Skin of body (tissue), 3 donors: ENCODE measurements at places on chromosomes 12 and 14. TPM values are rescaled to one million over a fixed set of nuclear protein-coding genes. Genes with fewer than 3 reads are reported as not detected.

FAM90A1 gene
- not detected for total RNA-seq

SOX5 gene
- total RNA-seq: 16.4 TPM

PLXNC1 gene
- 15.5 TPM for total RNA-seq

CNTN1 gene
- total RNA-seq: 28.9 TPM

BCDIN3D gene
- total RNA-seq: 2.2 TPM

DNA sequence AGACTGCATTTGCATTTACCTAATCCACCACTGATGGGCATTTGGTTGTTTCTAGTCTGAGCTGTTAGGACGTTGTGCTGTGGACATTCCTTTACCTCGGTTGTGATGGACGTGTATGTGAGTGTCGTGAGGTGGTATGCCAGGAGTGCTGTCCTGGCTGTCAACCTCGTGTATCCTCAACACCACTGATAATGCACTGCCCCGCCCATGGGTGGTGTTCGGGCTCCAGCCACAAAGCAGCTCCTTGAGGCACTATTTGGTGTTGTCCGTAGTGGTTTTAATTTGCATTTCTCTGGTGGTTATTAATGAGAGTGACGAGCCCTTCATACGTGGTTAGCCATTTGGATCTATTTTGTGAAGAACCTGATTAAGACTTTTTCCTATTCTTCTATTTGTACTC, 87.6 kb downstream of the PPP2R5C start:
- DNase-seq: no peak

- no peak for DNase-seq
Observed at GRCh38 chr14:34368971-34369647, 92.9 kb downstream of the SPTSSA start.

DNA sequence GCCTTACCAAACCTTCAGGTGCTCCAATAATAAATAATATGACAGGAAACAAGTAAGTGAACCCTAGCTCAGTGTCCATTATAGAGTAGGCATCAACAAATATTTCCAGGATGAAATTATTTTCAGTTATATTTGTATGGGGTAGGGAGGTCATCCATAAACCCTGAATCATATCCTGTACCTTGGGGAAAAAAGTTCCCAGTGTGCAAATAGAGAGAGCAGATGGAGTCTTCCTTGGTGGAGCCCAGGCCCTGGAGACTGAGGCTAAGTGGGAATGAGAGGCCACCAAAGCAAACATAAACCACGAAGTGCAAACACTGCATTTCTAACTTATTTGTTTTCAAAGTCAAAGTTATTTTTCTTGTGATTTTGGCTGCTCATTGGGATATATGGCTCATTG, 8.5 kb upstream of the ERP27 start:
- DNase-seq: no peak

GRCh38 chr14:77183896-77184295, 2.3 kb downstream of the TMEM63C start:
- no peak for DNase-seq

- DNase-seq: no peak
Observed at GRCh38 chr12:1104088-1104800, 113.2 kb downstream of the ERC1 start.

DNA sequence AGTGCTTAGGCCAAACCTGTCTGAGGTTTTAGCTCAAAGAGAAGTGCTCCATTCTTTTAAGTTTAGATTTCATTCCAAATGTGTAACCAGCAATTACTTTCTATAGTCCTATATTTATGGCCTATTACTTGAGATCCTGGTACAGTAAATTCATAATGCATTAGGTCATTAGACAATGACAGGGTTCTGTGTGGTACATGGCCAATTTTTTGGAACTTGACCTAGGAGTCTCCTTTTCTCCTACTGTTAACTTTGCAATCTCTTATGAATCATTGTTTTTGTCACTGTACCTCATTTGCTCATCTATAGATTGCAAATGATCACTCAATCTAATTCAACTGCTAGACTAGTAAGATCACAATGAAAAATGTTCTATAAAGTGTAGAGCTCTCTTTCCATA, 136.7 kb downstream of the PDE3A start:
- no peak for DNase-seq

GRCh38 chr12:106123551-106124081, 15.1 kb downstream of the NUAK1 start:
- peak; percentile 56 for DNase-seq

- peak; percentile 40 for DNase-seq
Observed at GRCh38 chr12:95674631-95675030, 115.9 kb downstream of the NTN4 start.

DNA sequence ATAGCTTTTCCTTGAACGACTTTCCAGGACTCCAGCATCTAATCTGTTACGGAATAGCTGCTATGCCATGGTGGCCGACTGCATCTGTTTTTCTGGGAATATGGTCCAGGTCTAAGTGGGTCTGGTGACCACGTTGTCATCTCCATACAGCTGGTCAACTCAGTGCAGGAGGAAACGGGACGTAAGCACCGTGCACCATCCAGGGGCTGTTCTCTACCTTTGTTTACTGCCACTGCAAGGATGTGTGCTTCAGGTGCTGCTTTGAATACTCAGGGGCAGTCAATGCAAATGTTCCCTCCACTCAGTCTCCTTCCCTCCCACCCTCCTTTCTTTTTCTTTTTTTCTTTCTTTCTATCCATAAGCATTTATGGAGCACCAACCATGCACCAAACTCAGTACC, 648.2 kb downstream of the VRK1 start:
- DNase-seq: no peak

DNA sequence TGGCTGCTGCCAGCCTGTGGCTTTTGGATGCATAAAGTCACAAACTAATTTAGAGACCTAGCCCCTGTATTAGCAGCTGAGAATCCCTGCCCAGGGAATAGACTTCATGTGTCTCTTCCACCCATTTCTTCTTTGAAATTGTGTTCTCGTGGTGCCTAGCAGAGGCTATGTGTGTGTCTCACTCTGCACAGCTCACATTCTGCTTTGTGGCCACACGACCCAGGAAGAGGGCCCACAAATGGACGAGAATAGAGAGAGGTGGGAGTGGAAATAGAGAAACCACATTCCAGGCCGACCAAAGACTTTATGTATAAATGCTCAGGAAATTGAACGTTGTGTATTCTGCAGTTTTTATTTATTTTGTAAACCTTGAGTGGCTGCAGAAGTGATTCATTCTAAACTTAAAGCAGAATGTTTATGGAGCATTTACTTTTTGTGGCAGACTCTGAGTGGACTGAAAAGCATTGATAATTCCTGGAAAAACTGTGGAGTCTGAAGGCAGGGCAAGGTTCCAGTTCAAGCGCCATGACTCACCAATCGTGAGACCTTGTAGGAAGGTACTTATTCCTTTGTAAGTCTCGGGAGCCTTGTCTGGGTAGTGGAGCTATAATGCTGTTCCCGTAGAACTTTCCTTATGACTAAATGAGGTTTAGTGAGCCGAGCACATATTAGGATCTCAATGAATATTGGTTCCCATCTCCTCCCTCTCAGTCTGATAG, 9.1 kb downstream of the B4GALNT3 start:
- no peak for DNase-seq

DNA sequence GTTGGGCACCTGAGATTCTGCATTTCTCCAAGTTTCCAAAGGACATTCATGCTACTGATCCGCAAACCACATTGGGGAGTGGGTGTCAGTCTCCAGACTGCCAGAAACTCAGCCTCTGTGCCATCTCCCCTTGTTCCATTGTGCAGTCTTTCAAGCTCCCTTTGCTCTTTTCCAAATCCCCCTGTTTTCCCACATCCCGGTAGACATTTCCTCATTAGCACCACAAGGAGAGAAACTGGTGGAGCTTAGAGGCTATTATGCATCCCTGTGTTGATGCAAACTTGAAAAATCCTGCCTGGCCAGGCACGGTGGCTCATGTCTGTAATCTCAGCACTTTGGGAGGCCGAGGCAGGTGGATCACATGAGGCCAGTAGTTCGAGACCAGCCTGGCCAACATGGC, 10.7 kb downstream of the CCDC63 start:
- no peak for DNase-seq

GRCh38 chr12:6563448-6564050, 4.5 kb downstream of the NOP2 start:
- DNase-seq: no peak

- DNase-seq: no peak
Observed at GRCh38 chr14:51684760-51685159, 33.0 kb downstream of the FRMD6 start.

DNA sequence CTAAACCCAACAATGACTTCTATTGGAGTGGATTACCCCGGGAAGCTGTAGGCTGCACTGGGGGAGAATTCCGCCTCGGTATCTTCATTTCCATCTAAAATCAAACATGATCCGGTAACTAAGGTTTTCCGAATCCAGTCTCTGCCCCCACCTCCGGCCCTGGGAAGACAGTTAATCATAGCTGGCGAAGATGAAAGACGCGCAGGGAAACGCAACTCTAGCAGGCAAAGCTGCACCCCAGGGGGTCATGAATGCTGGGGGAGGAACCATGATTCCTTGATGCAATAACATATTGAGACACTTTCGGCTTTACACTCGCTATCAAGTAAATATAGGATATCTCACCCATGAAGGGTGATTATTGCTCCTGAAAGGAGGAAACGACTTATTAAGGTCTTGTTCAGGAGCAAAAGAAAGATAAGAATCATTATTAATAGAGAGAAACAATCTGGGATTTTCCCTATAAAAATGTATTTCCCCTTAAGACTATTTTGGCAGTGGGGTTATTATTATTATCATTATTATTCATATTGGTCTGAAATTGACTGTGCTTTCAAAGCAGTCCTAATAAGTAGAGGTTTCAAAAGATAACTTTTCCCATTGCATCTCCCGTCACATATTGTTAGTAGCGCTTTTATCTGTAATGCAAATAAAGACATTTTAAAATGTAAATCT, 614.9 kb downstream of the VRK1 start:
- no peak for DNase-seq

GRCh38 chr12:117234441-117234840, 44.2 kb upstream of the FBXO21 start:
- DNase-seq: no peak

DNA sequence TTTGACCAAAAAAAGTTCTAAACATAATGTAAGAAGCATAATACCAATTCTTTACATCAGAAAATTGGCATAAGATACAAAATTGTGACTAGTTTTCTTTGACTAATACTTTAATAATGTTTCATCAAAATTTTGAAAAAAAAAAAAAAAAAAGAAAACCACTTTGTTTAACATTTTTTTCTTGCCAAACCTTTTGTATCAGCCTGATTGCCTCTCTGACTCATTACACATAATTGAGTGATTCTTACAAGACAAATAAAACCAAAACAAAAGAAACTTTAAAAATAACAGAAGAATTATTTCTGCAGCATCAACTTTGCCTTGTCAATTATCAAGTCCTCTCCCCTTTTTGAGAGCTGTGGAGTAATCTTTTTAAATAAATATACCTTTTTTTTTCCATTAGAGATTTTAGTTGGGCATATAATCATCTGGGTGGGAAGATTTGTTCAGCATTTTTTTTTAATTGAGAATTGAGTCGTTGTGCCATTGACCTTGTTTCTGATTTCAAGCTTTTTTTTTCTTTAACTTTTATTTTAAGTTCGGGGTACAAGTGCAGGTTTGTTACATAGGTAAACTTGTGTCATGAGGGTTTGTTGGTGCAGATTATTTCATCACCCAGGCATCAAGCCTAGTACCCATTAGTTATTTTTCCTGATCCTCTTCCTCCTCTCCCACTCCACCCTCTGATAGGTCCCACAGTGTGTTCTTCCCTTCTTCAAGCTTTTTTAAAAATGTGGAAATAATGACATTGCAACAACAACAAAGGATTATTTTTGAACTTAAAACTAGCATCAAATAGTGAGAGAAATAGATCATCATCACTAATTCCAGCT, 45.8 kb upstream of the HMGA2 start:
- DNase-seq: no peak
